Ureter (tissue), 1 donor: ENCODE measurements at places on chromosomes 6 and 20. TPM values are rescaled to one million over a fixed set of nuclear protein-coding genes. Genes with fewer than 3 reads are reported as not detected.

- no peak for DNase-seq
These were observed 13.7 kb upstream of the STXBP5 start for GRCh38 chr6:147190556-147190955.

GRCh38 chr20:20410678-20411077 is 42.8 kb downstream of the INSM1 start:
- no peak for DNase-seq

DNA sequence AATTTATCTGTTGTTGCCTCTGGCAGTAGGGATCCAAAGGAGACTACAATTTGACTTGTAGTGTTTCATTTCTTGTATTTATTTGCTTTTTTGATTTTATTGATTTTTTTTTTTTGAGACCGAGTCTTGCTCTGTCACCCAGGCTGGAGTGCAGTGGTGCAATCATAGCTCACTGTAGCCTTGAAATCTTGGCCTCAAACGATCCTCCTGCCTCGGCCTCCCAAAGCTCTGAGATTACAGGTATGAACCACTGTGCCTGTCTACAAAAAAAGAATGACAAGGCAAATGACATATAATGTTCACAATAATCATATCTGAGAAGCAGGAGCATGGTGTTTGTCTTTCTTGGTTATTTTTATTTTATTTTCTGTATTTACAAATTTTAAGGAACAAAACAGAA is 117.6 kb upstream of the RNF24 start:
- no peak for DNase-seq

- no peak for DNase-seq
These were observed 175.4 kb downstream of the SIM1 start for GRCh38 chr6:100289285-100289684.

GRCh38 chr6:34546551-34547321 is 9.4 kb downstream of the SPDEF start:
- DNase-seq: peak; percentile 81

DNA sequence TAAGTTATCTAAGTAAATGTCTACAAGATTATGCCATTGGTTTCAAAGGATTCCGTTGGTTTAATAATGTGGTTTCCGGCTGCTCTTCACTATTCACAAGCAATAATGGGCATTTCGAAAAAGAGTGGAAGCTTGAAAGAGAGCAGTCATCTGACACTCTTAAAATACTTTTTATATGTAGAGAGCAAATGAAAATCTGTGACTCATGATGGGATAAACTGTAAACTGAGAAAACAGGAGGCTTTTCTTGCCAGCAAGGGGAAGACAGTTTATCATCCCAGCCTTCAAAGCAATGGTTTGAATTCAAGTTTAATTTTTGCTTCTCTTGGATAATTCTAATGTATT is 145.7 kb downstream of the KHDC1L start:
- no peak for DNase-seq

GRCh38 chr6:46201702-46202101 is 30.9 kb upstream of the ENPP5 start:
- no peak for DNase-seq

GRCh38 chr6:89853068-89853467 is 23.4 kb downstream of the CASP8AP2 start:
- DNase-seq: no peak

DNA sequence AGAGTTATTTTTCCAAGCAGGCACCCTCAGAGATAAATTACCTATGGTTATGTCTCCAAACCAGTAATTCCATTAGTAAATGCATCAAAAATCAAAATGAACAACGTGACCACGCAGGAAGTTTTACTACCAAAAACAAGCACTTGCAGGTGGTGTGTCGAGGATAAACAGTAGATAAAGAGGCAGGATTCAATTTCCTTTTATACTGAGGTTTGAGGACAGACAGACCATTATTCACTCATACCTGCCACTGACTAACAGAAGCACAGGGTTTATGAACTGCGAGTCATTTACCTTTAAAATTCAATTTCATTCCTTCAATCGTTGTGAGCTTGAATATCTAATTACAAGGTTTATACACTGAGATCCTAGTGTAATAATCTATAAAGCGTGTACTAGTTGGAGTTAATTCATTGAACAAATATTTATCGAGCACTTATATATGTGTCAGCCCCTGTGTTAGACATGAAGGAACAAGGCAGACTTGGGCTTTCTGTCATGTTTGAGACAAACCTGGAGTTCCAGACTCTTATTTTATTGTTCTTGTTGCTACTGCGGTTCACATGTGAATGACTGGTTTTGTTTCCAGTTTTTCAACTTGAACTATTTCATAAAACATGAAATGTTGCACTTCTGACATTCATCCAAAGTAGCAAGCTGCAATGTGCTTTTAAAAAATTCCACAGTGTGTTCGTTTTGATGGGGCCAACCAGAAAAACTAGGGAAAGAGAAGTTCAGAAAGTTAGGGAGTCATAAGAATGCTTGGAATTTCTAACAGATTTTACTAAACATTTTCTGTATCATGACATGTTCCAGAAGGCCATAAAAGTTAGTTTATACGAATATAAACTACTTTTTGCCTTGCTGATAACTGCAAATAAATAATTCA is 205.6 kb downstream of the UST start:
- no peak for DNase-seq

GRCh38 chr6:131107151-131107550 is 28.1 kb upstream of the AKAP7 start:
- no peak for DNase-seq

DNA sequence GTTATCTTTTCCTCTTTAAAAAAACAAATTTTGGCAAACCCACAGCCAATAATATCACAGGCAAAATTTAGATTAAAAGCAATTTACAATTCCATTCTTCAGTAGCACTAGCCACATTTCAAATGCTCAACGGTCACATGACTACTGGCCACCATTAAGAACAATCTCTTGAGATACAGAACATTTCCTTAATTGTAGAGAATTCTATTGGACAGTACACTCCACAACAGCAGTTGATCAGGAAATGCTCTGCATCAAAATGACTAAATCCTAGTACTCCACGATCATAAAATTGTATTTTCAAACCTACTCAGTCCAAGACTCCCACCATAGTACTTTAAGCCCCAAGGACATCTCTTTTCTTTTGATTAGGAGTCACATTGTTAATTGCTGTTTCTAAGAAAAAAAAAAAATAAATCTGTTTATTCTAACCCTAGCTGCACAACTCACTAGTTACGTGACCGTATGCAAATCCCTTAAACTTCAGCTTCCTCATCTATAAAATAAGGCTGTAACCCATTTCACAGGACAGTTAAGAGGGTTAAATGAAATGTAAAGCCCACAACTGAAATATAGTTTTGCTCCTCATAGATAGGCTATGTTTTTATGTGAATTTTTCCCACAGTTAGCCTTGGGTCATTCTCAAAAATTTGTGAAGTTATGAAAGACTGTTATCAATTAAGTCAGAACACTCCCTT is 9.8 kb downstream of the C6orf62 start:
- no peak for DNase-seq

DNA sequence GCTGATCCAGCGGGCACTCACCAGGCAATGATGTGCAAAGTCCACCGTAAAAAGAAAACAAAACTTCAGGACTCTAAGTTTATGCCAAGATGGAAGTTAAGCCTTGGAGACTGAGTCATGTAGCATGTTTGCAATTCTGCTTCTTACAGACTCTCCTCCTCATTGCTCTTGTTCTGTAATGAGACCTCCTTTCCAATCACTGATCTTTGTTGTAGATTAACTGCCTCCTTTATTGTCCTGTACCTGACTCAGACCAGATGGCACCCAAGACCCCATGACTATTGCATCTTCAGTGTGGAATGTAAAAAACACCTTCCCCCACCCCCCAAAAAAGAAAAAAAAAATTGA is 11.2 kb downstream of the NEU1 start:
- no peak for DNase-seq

GRCh38 chr6:6806844-6807518 is 218.5 kb downstream of the LY86 start:
- DNase-seq: no peak

- no peak for DNase-seq
These were observed 118.6 kb downstream of the PLCB1 start for GRCh38 chr20:8250539-8251200.

DNA sequence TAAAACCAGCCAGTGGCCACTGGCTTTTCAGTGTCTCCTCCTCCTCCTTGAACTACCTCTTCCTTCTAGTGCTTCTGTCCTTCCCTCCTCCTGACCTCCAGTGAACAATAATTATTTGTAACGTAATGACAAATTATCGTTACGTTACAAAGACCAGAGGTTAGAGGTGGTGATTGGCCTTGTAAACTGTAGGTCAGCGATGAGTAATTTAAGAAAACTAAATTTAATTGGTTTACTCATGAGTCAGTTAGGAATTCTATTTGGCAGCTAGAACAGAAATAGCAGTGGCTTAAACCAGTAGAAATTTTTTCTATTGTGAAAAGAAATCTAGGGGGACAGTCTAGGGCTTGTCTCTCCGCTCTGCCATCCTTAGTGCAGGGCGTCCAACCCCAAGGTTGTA is 38.8 kb downstream of the PPARD start:
- no peak for DNase-seq

GRCh38 chr6:70225055-70225454 is 77.8 kb downstream of the COL9A1 start:
- DNase-seq: no peak

- peak; percentile 60 for DNase-seq
These were observed 545 bp downstream of the ACTR5 start for GRCh38 chr20:38748861-38749149.

- DNase-seq: peak; percentile 96
These were observed at the start of gene RALGAPA2 for GRCh38 chr20:20712474-20713243. Gene RALGAPA2, minus strand, starts transcription at chr20:20712644. Its CDS starts 164 bp downstream, at chr20:20712480.

GRCh38 chr6:72811971-72812421 is 190.1 kb downstream of the KCNQ5 start:
- DNase-seq: no peak

- DNase-seq: peak; percentile 71
These were observed 1.4 kb upstream of the CEP43 start for GRCh38 chr6:166997768-166998255.

DNA sequence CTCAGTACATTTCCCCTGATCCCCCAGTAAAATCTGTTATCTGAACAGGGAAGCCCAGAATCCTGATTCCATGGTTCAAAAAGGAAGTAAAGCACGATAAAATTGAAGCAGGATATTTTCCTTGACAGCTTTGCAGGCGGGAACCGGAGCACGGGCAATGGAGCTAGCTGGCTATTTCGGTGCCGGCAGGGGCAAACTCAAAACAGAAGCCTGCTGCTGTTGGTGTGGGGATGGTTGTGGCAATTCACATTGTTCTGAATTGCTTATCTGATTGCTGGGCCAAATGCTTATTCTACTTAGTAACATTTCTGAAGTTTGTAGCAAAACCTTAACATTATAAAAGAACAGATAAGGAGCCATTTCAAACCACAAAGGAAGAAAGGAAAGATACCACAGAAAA is 172.4 kb downstream of the MMS22L start:
- no peak for DNase-seq

DNA sequence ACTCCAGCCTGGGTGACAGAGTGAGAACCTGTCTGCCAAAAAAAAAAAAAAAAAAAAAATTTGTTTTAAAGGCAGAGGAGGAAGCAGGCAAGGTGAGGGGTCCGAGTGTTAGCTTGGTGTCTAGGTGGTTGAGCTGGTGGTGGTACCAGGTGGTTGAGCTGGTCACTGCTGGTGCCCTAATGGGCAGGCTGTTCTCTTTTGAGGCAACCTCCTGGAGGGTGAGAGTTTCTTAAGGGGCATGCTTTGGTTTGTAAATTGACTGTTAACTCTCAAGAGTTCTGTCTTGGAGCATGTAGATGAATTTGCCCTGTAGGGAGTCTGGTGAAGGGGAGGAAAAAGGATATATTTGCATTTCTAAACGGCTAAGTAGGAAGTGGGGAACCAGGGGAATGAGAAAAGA is 52.7 kb downstream of the BANF2 start:
- no peak for DNase-seq

DNA sequence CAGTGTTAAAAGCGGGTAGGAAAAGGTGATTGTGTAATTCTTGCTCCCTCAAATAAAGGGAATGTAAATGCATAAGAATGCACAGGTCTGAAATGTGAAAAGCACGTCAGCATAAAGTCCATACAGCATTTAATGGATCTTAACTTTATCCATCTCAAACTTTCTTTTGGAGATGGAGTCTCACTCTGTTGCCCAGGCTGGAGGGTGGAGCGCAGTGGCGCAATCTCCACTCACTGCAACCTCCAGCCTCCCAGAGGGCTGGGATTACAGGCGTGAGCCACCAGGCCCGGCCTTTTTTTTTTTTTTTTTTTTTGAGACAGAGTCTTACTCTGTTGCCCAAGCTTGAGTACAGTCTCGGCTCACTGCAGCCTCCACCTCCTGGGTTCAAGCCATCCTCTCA is 33.4 kb downstream of the RNASET2 start:
- DNase-seq: no peak

DNA sequence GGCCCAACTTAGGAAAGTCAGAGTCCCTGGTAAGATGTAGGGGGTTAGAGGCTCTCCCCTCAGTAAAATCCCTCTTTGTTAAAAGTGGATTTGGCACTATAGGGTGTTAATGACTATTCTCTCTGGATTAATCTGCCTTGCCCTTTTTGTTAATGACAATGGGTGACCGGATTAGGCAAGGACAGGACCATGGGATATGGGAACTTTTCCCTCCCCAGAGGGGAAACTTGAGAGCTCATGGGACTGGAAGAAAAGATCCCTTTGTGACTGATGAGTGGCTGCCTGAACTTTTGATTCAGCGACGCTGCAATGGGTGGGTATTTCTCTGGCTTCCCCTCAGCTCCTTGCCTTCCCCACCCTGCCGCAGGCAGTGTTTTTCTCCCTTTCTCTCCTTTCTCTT is 12.2 kb upstream of the TAAR9 start:
- DNase-seq: no peak

KIF13A gene
- total RNA-seq: 57.7 TPM

ZBTB46 gene
- total RNA-seq: 10.2 TPM

DEFB124 gene
- total RNA-seq: 3.3 TPM

BACH2 gene
- 4.3 TPM for total RNA-seq

SEMG1 gene
- total RNA-seq: not detected

PPP1R14C gene
- 0.52 TPM for total RNA-seq

SIRPB1 gene
- 5.9 TPM for total RNA-seq

ITPA gene
- 69.7 TPM for total RNA-seq

ENPP4 gene
- total RNA-seq: 14.6 TPM

GRM1 gene
- not detected for total RNA-seq

ATP6V1G2 gene
- total RNA-seq: 0.65 TPM

GRM4 gene
- total RNA-seq: 0.21 TPM

ACSS2 gene
- 45.8 TPM for total RNA-seq

IRF4 gene
- total RNA-seq: 12.1 TPM

TMEM217 gene
- total RNA-seq: 1.2 TPM

SDC4 gene
- 215 TPM for total RNA-seq

ALDH5A1 gene
- 39.6 TPM for total RNA-seq

ZC3H12D gene
- 2.4 TPM for total RNA-seq

SPTLC3 gene
- total RNA-seq: 26.4 TPM

MRAP2 gene
- total RNA-seq: 5.3 TPM

LY6G6D gene
- not detected for total RNA-seq
